ENCODE measurements at places on chromosomes 7 and 10. TPM values are rescaled to one million over a fixed set of nuclear protein-coding genes. Genes with fewer than 3 reads are reported as not detected.

DNA sequence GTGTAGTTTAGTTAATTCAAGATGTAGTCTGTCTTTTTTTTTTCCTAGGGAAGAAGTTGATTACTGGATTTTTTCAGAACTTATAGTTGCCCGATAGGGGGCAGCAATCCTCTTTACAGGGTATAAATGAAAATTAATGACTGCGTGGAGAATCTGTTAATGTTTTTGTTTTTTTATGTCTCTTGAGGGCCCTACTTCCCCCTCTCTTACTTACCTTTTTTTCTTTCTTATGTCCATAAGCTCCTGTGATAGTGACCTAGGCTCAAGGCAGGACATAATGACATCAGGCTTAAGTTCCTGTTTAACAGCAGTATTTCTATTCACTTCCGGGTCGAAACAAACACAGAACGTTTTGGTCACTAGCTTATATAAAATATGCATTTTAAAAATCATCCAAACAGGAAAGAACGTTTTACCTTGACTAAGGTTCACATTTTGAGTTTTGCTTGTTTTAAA is 18.8 kb downstream of the CDC123 start:
- peak overlapping the region; percentile 15 for H3K27ac ChIP-seq
- peak overlapping the region; percentile 64 for H3K4me3 ChIP-seq
- no peaks in the 10 kb centered on the region for H3K27me3 ChIP-seq
- H3K4me1 ChIP-seq, result peaks cover 3% of the 10 kb centered on the region

GRCh38 chr7:134920026-134920753 is 66.1 kb upstream of the AGBL3 start:
- H3K4me1 ChIP-seq, result peaks cover 69% of the 10 kb centered on the region
- H3K27ac ChIP-seq, result peak overlapping the region; percentile 7
- no peaks in the 10 kb centered on the region for H3K27me3 ChIP-seq
- H3K4me3 ChIP-seq, result no peak overlapping the region
- DNase-seq, result no peak

GRCh38 chr10:132978542-132978941 is 36.2 kb upstream of the CFAP46 start:
- no peak overlapping the region for H3K27ac ChIP-seq
- DNase-seq, result no peak
- no peaks in the 10 kb centered on the region for H3K27me3 ChIP-seq
- no peaks in the 10 kb centered on the region for H3K36me3 ChIP-seq
- H3K4me1 ChIP-seq, result no peaks in the 10 kb centered on the region

DNA sequence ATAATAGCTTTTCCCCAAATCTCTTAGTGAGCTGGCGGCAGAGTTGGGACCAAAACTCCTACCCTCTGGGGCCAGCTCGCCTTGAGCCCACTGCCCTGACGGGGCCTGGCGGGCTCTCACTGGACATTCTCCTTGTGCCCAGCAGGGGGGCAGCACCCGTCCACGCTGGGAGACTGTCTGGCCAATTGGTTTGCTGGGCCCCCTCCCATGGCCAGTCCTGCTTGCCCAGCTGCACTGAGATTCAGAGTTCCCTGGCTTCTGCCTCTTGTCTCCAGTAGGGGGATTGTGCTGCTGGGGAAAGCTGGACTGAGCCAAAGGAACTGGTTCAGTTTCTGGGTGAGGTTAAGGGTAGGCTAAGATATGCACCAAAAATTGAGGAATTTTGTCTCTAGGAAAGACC is 59.8 kb downstream of the RAMP3 start:
- no peak overlapping the region for H3K27ac ChIP-seq
- H3K27me3 ChIP-seq, result no peaks in the 10 kb centered on the region
- no peak for DNase-seq
- H3K4me3 ChIP-seq, result no peak overlapping the region
- no peaks in the 10 kb centered on the region for H3K4me1 ChIP-seq
- H3K36me3 ChIP-seq, result no peaks in the 10 kb centered on the region

DNA sequence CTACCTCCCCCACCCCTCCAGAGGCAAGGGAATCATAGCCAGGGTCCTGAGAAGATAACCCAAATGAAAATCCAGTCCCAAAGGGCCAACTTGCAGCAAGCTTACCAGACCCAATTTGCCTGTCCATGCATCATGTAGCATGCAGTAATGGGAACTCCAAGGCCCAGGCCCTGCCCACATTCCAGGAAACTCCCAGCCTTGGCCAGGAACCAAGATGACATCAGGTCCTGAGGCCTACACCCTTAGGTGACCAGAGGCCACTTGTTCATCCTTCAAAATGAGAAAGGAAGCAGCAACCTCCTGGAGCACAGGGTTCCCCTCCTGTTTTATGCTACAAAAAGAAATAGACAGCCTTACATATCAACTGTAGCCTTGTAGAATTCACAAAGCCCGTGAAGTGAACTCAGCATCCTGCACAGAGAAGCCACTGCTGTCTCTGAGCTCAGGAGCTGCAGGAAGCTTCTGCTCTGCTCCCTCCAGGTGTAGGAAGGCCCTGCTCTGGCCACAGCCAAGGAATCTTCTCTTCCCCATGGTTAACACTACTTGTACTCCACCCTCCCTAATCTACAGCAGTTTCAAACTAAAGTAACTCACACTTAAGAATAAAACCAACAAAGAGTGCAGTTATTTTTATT is 30.3 kb upstream of the GRB10 start:
- H3K27ac ChIP-seq, result no peak overlapping the region
- H3K27me3 ChIP-seq, result no peaks in the 10 kb centered on the region
- DNase-seq, result peak; percentile 34
- no peaks in the 10 kb centered on the region for H3K36me3 ChIP-seq
- H3K4me3 ChIP-seq, result no peak overlapping the region

The NEUROG3 gene
- total RNA-seq, result not detected

The OR2A5 gene
- total RNA-seq, result not detected
